Natural killer cell treated with Interleukin-12 subunit alpha and Interleukin-12 subunit beta and Interleukin-15 and Interleukin-18, amount 100 ng/mL, for 72 hours (primary cell): ENCODE measurements at places on chromosomes 6 and 20.
A peak's percentile ranks its signal among the peaks of the same experiment; 100 is the strongest.

GRCh38 chr6:121305957-121306607, 28.2 kb downstream of the TBC1D32 start:
- no peak for DNase-seq

DNA sequence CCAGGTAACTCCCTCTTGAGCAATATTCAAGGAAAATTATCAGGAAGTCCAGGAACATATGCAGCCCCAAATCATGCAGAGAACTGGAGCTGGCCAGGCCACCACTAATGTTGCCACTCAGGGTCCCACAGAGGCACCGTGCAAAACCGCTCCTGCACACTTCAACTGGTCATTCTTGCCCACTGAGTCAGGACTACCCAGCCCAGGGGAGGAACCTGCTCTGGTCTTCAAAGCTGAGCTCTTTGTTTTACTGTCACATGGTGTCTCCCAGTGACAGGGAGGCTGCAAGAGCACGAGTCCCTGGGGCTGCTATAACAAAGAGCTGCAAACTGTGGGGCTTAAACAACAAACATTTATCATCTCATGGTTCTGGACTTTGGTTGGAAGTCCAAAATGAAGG, 336.0 kb upstream of the PRDM1 start:
- DNase-seq = no peak

DNA sequence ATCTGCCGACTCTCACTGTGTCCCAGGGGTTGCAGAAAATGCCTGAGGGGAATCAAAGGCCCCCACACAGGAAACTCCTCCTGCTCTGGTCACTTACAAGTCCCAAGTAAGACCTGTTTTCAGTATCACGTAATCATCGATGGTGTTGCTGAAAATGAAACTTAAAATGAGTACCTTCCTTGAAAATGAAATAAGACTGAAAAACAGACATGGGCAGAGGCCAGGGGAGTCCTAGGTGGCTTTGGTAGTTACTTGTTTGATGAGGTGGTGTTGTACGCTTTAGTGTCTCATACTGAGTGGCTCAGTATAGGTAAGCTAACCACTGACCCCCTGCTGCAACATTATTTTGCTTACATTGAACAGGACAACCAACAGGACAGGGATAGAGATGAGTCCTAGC, 43.0 kb upstream of the SYNCRIP start:
- no peak for DNase-seq

DNA sequence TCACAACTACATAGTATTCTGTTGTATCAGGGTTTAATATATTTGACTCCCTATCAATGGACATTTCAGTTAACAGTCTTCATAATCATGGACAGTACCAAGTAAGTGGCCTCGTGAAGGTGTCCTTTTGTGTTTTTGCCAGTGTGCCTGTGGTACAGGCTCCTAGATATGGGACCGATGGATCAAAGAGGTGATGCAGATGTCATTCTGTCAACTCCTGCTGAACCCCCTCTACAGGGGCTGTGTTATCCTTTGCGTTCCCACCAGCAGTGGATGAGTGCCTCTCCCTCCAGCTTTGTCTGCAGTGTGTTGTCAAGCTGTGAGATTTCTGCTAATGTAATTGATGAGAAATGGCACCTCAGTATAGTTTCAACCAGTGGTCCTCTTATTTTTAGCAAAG, 210.7 kb downstream of the QKI start:
- DNase-seq = no peak

DNA sequence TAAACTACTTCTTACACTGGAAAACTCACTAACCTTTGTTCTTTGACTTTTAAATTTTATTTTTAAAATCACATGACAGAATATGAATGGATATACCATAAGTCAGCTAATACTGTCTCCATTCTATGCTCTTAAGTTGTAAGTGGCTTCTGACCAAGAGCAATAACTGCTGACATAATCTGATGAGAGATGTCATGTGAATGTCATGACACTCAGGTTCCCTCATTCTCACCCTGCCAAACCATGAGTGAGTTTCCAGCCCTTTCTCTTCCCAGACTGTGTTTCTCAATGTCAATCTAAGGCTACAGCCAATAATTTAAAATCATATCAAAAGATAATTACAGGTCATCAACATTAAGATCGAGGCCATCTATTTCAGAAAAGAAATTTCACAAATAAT, 39.7 kb downstream of the KIF16B start:
- no peak for DNase-seq

DNA sequence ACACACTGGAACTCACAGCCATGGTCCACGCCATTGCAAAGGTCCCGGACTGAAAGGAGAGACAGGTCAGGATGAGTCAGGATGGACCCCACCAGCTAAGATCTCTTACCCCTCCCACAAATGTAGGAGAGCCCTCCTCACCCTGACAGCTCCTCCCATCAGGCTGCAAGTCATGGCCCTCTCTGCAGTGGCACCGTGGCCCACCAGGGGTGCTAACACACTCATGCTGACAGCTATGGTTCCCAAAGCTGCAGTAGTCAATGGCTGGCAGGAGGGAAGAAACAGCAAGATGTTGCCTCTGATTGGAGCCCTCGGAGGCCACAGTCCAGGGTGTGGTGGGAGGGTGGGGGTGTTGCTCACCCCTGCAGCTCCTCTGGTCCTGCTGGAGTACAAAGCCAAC, 5.7 kb upstream of the RBPJL start:
- DNase-seq = no peak

DNA sequence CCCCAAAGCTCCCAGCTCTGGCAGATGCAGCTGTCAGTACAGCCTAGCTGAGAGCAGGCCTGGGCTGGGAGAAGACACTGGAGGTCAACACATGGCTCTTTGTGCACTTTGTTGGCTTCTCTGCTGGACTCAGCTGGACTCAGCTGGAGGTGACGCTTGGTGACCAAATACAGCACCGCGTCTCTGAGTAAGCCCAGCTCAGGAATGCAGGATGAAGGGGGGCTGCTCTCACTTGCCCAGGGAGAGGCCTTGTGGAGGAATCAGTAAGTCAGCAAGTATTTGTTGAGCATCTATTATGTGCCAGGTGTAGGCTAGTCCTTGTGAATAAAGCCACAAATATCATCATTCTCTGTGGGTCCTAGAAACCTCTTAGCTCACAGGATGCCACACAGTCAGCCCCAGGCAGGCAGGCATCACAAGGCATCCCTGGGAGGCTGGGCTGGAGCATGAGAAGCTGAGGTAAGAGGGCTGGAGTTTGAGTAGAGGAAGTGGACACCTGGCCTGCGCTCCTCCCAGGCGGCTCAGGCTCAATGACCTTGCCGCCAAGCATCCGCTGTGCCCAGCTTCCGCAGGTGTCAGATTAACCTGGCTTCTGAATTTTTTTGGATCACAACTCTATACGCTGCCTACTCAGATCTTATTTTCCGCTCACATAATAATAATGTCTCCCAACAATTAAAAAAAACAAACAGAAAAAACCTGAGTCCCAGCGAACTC, 95.4 kb downstream of the TMEM170B start:
- no peak for DNase-seq

DNA sequence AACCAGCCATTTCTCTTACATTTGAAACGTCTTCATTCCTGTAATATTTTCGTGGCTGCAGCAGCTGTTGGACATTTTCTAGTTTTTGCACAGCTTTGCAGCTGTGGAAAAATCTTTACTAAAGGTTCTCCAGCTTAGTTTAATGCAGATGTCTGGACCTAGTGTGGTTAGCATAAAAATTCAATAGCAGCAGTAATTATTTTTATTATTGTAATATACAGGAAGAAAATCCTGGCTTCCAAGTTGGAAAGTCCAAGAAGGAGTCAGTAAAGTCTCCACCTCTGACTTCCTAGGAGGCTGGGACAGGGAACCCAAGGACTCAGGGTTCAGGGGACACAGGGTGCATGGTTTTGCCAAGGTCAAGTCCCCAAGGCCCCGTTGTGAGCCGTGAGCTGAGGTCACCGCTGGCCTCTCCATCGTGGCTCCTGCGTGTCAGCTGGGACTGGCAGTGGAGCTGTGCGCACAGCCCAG, 230.6 kb downstream of the FNDC1 start:
- DNase-seq = no peak

DNA sequence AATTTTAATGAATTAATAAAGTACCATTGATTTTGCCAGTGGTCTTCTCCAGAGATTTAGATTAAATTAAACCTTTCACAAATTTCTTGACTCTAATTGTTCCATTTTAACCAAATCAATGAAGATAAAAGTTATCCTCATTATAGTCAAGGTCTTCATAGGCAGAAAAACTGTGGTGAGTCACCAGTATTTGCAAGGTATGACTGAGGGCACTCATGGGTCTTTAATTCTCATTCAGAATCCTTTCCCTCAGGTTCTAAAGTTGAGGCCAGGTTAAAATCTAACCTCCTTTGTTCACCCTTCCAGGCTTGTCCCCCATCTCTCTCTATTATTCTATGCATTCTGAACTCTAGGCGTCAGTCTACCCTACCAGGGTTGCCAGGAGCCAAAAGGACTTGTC, 93.9 kb downstream of the JAG1 start:
- no peak for DNase-seq

DNA sequence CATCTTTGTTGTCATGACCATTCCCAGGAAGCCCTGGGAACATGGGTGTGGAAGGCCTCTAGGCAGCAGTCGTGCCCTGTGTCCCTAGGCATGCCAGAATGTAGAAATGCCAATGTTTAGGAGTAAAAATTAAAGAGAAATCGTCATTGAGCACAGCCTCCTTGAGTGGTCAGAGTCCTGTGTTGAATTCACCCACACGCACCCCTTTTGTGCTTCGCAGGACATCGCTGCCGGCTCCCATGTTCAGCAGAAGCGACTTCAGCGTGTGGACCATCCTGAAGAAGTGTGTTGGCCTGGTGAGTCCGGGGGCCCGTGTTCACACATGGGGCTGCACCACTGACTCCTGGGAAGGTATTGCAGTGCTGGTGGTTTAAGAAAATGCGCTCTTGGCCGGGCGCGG, 25.1 kb downstream of the OSBPL2 start:
- DNase-seq = peak; percentile 26

GRCh38 chr6:45626087-45626891, 248.6 kb upstream of the SUPT3H start:
- DNase-seq = no peak

- no peak for DNase-seq
Measured at GRCh38 chr6:86969573-86969972, 32.2 kb downstream of the HTR1E start.

- DNase-seq = no peak
Measured at GRCh38 chr6:105692613-105693215, 289.8 kb upstream of the PREP start.

DNA sequence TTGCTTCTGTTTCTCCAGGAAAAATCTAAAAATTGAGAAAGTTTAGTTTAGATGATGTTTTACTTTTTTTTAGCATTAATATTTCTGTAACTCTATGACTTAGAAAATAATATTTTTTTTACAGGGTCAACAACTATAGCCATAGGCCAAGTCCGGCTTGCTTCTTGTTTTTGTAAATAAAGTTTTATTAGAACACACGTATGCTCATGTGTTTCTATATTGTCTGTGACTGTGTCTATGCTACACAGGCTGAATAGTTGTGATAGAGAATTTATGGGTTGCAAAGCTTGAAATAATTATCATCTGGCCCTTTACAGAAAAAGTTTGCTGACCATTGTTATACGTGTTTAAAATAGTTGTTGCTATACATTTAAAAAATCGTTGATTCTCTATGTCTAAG, 399.2 kb downstream of the EPM2A start:
- no peak for DNase-seq
